CD4-positive, alpha-beta T cell treated with Interleukin-10 for 1 hour (primary cell): ENCODE measurements at places on chromosomes 3 and 15.
A peak's percentile ranks its signal among the peaks of the same experiment; 100 is the strongest.

DNA sequence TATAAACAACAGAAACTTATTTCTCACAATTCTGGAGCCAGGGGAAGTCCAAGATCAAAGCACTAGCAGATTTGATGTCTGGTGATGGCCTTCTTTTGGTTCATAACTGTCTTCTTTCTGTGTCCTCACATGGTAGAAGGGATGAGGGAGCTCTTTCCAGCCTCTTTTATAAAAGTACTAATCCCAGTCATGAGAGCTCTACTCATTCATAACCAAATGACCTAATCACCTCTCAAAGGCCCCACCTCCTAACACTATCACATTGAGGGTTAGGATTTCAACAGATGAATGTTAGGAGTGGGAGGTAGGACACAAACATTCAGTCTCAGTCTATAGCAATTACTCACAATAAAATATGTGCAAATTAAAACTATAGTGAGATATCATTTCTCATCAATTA lies 50.1 kb upstream of the UBE2E2 start:
- DNase-seq: no peak

DNA sequence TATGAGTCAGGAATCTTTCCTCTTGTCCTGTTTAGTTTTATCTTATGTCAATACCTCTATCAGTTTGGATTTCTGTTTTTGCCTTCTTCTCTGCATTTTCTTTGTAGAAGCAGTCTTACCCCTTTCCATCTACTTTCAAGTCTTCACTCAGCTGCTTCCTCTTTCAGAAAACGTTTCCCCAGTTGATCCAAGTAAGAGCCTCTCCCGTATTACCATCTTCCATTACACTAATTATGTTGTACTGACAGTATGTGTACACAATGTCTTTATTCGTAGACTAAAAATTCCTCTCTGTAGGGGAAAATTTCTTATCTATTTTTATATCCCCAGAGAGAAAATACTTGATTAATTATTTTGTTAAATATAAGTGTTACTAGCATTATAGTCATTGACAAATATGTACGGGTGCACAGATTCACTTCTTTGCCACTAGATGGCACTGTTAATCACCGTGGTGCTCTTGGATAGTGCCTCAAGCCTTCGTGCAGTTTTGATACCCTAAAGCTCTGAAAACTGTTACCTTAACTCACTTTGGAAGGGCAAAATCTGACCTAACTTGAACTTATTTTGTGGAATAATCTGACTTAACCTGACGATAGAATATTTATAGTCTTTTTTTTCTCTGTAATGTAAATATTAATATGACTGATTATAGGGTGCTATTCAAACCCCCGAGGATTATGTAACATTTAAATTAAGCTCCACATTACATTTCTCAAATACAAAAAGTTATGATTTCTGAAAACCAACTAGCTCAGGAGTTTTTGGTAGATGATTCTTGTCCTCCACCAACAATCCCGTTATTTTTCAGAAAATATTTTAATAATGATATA lies 74.2 kb upstream of the POU1F1 start:
- DNase-seq: peak; percentile 56

GRCh38 chr3:86793786-86794185 lies 197.2 kb downstream of the VGLL3 start:
- no peak for DNase-seq

- DNase-seq: peak; percentile 75
These were observed 5.9 kb downstream of the NUP210 start for GRCh38 chr3:13414040-13414729.
